ENCODE measurements at places on chromosomes 2 and 18. TPM values are rescaled to one million over a fixed set of nuclear protein-coding genes. Genes with fewer than 3 reads are reported as not detected.

MAL gene
- polyA plus RNA-seq, result 2.4 TPM

SCG2 gene
- polyA plus RNA-seq, result not detected

CABYR gene
- 2.1 TPM for polyA plus RNA-seq

CHRNG gene
- 0.09 TPM for polyA plus RNA-seq

LYG2 gene
- 0.30 TPM for polyA plus RNA-seq

LRRC30 gene
- not detected for polyA plus RNA-seq

DNER gene
- 0.08 TPM for polyA plus RNA-seq

CERKL gene
- 11.8 TPM for polyA plus RNA-seq

PKDCC gene
- polyA plus RNA-seq, result 0.25 TPM

MROH2A gene
- polyA plus RNA-seq, result not detected

FHL2 gene
- polyA plus RNA-seq, result 7.1 TPM

RAPGEF4 gene
- polyA plus RNA-seq, result not detected

B3GNT7 gene
- polyA plus RNA-seq, result 5.2 TPM

RTP5 gene
- not detected for polyA plus RNA-seq

GNLY gene
- polyA plus RNA-seq, result not detected

DNA sequence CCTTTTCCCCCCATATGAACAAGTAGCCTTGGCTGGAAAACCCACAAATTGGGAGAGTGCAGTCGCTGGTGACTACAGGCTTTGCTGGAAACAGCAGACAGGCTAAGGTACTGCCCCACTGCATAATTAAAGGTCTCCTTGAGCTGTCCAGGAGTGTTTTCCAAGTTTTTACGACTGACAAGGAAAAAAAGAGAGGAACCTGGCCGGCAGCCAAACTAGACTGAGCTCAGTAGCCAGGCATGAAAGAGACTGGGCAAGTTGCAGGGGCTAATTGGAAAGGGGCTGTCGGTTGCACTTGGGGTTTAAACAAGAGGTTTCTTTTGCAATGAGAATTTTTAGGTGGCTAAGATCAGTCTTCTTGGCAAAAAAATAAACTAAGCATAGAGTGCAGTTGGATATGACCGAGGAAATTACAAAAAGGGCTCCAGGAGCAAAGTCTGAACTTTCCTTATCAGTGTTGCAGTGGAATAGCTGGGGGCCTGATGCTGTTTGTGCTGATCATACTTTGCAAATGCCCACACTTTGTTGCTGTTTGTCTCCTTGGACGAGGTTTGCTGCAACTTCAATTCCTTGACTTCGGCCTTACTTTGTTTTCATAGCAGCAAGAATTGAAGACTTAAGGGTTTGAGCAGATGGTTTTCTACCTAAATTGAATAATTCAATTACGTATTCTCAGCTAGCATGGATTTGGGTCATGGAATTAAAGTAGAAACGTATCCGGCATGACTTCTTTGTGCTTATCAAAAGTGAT, 2.1 kb downstream of the GULP1 start:
- no peak for DNase-seq
- H3K4me3 ChIP-seq, result no peak overlapping the region
- H3K27me3 ChIP-seq, result peaks cover 12% of the 10 kb centered on the region
- H3K36me3 ChIP-seq, result no peaks in the 10 kb centered on the region
- H3K4me1 ChIP-seq, result no peaks in the 10 kb centered on the region

DNA sequence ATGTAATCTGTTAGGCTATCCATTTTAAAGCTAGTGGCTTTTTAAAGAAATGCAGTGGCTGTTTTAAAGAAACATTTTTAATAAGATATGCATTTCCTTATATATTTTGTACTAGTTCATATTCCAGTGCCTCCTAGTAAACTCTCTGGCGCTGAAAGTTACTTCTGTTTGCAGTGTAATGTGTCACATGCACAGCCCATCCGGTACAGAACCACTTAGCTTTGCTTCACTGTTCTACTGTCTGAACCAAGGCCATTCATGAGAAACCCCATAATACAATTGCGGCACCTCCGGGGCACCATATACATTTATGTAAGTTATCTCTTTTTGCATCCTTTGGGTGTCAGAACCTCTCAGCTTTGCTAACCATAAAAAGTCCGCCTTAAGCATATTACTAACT, 114.6 kb upstream of the KCTD1 start:
- H3K4me1 ChIP-seq, result no peaks in the 10 kb centered on the region
- DNase-seq, result no peak
- no peaks in the 10 kb centered on the region for H3K36me3 ChIP-seq
- H3K27me3 ChIP-seq, result peaks cover 15% of the 10 kb centered on the region
- H3K27ac ChIP-seq, result no peak overlapping the region
- no peak overlapping the region for H3K4me3 ChIP-seq

GRCh38 chr2:15905986-15906491, 34.3 kb upstream of the MYCN start:
- DNase-seq, result no peak
- H3K27me3 ChIP-seq, result no peaks in the 10 kb centered on the region
- no peak overlapping the region for H3K27ac ChIP-seq
- H3K4me1 ChIP-seq, result no peaks in the 10 kb centered on the region

- H3K27ac ChIP-seq, result no peak overlapping the region
- no peak overlapping the region for H3K4me3 ChIP-seq
- no peaks in the 10 kb centered on the region for H3K4me1 ChIP-seq
- no peak for DNase-seq
These were observed 263.9 kb upstream of the APCDD1 start for GRCh38 chr18:10190564-10190963.

DNA sequence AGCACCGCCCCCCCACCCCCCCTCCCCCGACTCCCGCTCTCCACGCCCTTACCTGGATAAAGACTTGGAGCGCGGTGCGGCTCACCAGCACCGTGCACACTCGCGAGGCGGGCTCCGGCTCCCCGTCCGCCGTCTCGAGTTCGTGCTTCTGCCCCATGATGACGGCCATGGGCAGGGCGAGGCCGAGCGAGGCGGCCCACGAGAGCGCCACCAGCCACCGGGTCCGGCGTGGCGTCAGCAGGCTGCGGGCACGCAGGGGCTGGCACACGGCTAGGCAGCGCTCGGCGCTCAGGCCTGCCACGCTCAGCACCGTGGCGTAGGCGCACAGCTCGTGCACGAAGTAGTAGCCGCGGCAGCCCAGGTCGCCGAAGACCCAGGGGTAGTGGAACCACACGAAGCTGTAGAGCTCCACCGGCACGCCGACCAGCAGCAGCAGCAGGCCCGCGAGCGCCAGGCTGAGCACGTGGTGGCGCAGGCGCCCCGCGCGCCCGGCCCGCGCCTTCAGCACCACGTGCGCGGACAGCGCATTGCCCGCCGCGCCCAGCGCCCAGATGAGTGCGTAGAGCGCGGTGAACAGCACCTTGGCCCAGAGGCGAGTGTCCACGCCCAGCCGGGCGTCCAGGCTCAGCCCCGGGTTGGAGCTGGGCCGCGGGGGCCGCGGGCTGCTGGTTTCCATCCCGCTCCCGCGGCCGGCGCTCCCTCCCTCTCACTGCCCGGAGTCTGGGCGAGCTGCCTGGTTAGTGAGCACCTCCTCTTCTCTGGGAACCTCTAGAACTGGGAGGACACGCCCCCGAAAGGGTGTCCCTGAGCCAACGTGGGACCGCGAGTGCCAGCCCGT, at the start of gene NTSR2:
Gene NTSR2 (minus strand): TSS at position 742 of the 838 bp plus-strand sequence. CDS start 66 bp downstream, at position 676.
- no peak within 1 kb of the TSS for H3K4me3 ChIP-seq
- no peaks in the 10 kb centered on the region for H3K27me3 ChIP-seq
- no peak within 1 kb of the TSS for H3K27ac ChIP-seq

GRCh38 chr2:214730800-214731407, 78.6 kb downstream of the BARD1 start:
- H3K4me3 ChIP-seq, result no peak overlapping the region
- H3K27ac ChIP-seq, result no peak overlapping the region
- peak; percentile 45 for DNase-seq

DNA sequence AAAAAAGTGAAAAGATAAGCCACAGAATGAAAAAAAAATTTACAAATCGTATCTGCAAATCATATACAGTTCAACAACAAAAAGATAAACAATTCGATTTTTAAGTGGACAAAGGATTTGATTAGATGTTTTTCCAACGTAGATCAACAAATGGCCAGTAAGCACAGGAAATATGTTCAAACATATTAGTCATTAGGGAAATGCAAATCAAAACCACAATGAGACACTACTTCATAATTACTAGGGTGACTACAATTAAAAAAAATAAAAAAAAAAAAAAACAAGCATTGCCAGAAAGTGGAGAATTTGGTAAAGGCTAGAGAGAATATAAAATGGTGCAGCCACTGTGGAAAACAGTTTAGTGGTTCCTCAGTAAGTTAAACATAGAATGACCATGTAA, 38.3 kb upstream of the RNU4ATAC start:
- no peak for DNase-seq
- no peak overlapping the region for H3K4me3 ChIP-seq
- no peak overlapping the region for H3K27ac ChIP-seq
- no peaks in the 10 kb centered on the region for H3K27me3 ChIP-seq
- peaks cover 3% of the 10 kb centered on the region for H3K4me1 ChIP-seq

DNA sequence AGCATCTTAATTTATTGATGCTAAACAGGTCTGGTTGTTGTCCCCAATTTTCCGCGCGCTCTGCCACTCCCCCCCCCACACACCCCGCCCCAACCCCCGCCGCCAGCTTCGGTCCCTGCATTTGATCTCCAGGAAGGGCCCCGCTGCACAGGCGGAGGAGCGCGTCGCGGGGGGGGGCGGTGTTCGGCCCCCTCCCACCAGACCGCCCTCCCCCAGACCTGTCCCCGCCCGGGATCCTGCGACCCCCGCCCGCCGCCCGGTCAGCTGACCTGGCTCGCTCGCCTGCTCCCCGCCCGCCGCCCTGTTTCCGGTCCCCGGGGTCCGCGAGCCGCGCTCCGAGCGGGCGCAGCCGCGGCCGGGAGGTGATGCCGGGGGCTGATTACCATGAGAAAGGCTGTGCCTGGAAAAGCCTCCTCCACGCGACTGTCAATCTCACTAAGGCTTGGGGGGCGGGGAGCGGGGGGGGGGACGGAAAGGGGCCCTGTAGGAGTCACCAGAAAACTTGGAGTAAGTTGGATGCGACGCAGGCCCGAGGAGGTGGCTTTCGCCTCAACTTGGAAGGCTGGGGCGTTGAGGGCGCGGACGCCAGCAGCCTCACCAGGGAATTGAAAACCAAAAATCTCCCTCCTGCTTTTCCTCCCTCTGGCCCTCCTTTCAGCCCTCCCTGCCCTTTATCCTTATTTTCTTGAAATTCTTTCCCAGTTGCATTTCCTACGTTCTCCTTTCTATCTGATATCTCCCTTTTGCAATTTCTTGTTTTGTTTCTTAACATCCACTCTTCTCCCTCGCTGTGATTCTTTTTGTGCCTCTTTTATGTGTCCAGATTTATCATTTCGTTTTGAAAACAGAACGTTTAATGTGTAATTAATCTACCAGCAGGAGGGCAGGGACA, 4.4 kb upstream of the ZEB2 start:
- peaks cover 5% of the 10 kb centered on the region for H3K4me1 ChIP-seq
- no peaks in the 10 kb centered on the region for H3K36me3 ChIP-seq
- H3K27me3 ChIP-seq, result peaks cover 15% of the 10 kb centered on the region
- H3K27ac ChIP-seq, result no peak overlapping the region

- no peak overlapping the region for H3K27ac ChIP-seq
- no peak overlapping the region for H3K4me3 ChIP-seq
- DNase-seq, result no peak
- H3K36me3 ChIP-seq, result no peaks in the 10 kb centered on the region
- H3K4me1 ChIP-seq, result no peaks in the 10 kb centered on the region
These were observed 7.5 kb downstream of the SLC39A10 start for GRCh38 chr2:195664528-195664927.

GRCh38 chr18:10460414-10461018, 6.1 kb downstream of the APCDD1 start:
- H3K4me1 ChIP-seq, result no peaks in the 10 kb centered on the region
- H3K4me3 ChIP-seq, result no peak overlapping the region
- no peak overlapping the region for H3K27ac ChIP-seq
- peaks cover 12% of the 10 kb centered on the region for H3K27me3 ChIP-seq
- no peaks in the 10 kb centered on the region for H3K36me3 ChIP-seq
- no peak for DNase-seq

DNA sequence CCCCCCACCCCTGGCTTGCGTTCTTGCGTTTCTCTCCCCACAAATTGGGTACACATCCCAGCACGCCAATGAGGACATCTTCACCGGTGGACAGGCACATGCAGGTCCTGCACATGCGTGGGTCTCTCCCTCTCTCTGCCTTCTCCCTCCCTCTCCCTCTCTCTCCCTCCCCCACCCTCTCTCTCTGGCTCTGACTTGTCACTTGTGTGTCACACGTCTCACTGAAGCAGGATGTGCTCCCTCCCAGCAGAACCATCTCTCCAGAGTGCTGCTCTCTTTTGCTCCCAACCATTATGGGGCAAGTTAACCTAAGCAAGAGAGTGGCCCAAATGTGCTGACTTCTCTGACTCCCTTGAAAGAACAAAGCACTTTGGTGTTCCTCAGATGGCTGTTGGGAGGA, 120.8 kb upstream of the CAB39 start:
- H3K4me3 ChIP-seq, result no peak overlapping the region
- H3K4me1 ChIP-seq, result peaks cover 67% of the 10 kb centered on the region
- H3K36me3 ChIP-seq, result no peaks in the 10 kb centered on the region
- H3K27ac ChIP-seq, result peak overlapping the region; percentile 96
- no peaks in the 10 kb centered on the region for H3K27me3 ChIP-seq

DNA sequence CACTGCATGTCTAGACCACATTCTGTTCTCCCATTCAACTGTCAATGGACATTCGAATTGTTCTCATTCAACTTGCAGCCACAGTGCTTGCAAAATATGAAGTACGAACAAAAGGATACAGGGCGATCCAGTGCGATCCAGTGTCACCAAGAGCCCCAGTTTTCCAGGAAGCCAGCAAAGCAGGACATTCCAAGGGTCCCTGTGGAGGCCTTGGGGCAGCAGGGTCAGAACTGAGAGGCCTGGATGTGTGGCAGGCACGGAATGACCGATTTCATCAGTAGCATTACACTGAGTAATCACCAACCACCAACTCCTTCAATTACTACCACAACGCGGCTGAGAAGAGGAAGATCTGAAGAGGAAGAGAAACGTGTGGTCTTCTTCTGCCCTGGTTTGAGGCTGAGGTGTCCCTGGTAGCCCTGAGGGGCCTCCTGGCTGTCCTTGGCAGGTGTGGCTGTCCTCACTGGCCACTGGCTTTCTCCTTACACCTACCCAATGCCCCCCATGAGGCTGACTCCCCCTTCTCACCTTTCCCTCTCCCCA, 172.7 kb upstream of the FHL2 start:
- no peak overlapping the region for H3K4me3 ChIP-seq
- no peaks in the 10 kb centered on the region for H3K4me1 ChIP-seq
- no peak for DNase-seq
- H3K27me3 ChIP-seq, result no peaks in the 10 kb centered on the region
- H3K36me3 ChIP-seq, result no peaks in the 10 kb centered on the region

GRCh38 chr2:126623000-126623399, 33.0 kb upstream of the GYPC start:
- no peak for DNase-seq
- H3K27ac ChIP-seq, result no peak overlapping the region
- H3K4me1 ChIP-seq, result no peaks in the 10 kb centered on the region
- no peaks in the 10 kb centered on the region for H3K36me3 ChIP-seq
- H3K4me3 ChIP-seq, result no peak overlapping the region

- H3K27ac ChIP-seq, result no peak overlapping the region
- no peaks in the 10 kb centered on the region for H3K27me3 ChIP-seq
- H3K4me3 ChIP-seq, result 0 out of 2 replicates have a peak overlapping the region, but pooled peaks have one; percentile 26
- no peak for DNase-seq
- H3K36me3 ChIP-seq, result no peaks in the 10 kb centered on the region
These were observed 27.6 kb downstream of the RNU4ATAC start for GRCh38 chr2:121558329-121558728.

- H3K27ac ChIP-seq, result no peak overlapping the region
- DNase-seq, result no peak
- peaks cover 4% of the 10 kb centered on the region for H3K27me3 ChIP-seq
- no peaks in the 10 kb centered on the region for H3K4me1 ChIP-seq
These were observed 22.9 kb downstream of the GRP start for GRCh38 chr18:59242906-59243305.

- H3K36me3 ChIP-seq, result no peaks in the 10 kb centered on the region
- no peak for DNase-seq
- H3K27me3 ChIP-seq, result no peaks in the 10 kb centered on the region
- no peak overlapping the region for H3K27ac ChIP-seq
- no peak overlapping the region for H3K4me3 ChIP-seq
These were observed 796 bp downstream of the AOX1 start for GRCh38 chr2:200586644-200586975.
